Fibroblast of pulmonary artery (primary cell): ENCODE measurements at places on chromosomes 5 and 9.

DNA sequence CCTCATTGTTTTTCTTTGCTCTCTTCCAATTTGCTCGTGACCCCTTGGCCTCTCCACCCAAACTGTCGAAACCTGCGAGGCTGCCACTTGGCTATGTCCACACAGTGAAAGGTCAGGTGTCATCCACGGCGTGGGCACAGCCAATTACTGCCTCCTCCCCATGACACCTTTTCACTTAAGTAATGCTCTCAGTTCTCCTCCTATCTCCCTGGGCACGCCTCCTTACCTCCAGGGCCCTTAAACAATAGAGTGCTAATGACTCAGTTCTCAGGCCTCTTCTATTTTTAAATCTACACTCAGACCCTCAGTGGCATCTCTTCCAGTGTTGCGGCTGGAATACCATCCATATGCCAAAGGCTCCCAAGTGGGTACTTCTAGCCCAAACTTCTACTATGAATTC, 256.8 kb downstream of the ROR2 start:
- no peak for DNase-seq

GRCh38 chr5:58064801-58065200, 395.1 kb downstream of the PLK2 start:
- DNase-seq, result no peak

GRCh38 chr5:127571314-127572131, 54.1 kb downstream of the PRRC1 start:
- DNase-seq, result no peak

DNA sequence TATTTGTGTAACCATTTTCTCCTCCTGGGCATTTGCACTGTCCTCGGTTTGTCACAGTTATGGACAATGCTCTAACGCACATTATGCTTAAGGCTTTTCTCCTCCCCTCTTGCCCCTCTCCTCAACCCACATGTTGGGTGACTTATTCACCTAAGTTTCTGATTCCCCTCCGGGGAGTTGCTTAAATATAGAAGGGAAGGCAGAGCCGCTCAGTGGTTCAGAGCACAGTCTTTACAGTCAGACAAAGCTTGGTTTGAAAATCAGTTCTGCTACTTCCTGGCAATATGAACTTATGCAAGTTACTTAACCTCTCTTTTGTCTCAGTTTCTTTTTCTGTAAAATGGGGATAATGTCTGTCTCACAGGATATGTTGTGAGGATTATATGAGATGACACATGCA, 41.2 kb upstream of the SPRY4 start:
- no peak for DNase-seq

GRCh38 chr9:14563902-14564624, 129.2 kb downstream of the ZDHHC21 start:
- no peak for DNase-seq
